ENCODE measurements at places on chromosomes 5 and 9. TPM values are rescaled to one million over a fixed set of nuclear protein-coding genes. Genes with fewer than 3 reads are reported as not detected.

FYB1 gene
- not detected for total RNA-seq

PPP1R26 gene
- 11.6 TPM for total RNA-seq

SLC6A7 gene
- total RNA-seq = not detected

PCDHA12 gene
- not detected for total RNA-seq

RNF183 gene
- total RNA-seq = 0.13 TPM

ITGA1 gene
- 23.1 TPM for total RNA-seq

SMIM33 gene
- total RNA-seq = not detected

ACTBL2 gene
- not detected for total RNA-seq

CLPTM1L gene
- 65.4 TPM for total RNA-seq

GTF2H2 gene
- total RNA-seq = 39.1 TPM

SLIT3 gene
- not detected for total RNA-seq

SNX30 gene
- total RNA-seq = 12.4 TPM

CENPP gene
- total RNA-seq = 11.4 TPM

MYOZ3 gene
- total RNA-seq = not detected

PDE8B gene
- not detected for total RNA-seq

PFN3 gene
- not detected for total RNA-seq

OR1J2 gene
- not detected for total RNA-seq

NEUROG1 gene
- not detected for total RNA-seq

FBP2 gene
- not detected for total RNA-seq

PRSS3 gene
- total RNA-seq = not detected

PLPP7 gene
- total RNA-seq = 1.2 TPM

TAF11L10 gene
- not detected for total RNA-seq

LCN12 gene
- total RNA-seq = 3.4 TPM

HRCT1 gene
- not detected for total RNA-seq

RMRP gene
- total RNA-seq = 4,025 TPM

CAVIN4 gene
- 1.00 TPM for total RNA-seq
